HCT116 (cell line): ENCODE measurements at places on chromosomes 6 and 20.

- DNase-seq: no peak
These were observed 90.9 kb downstream of the CAP2 start for GRCh38 chr6:17484201-17484849.

DNA sequence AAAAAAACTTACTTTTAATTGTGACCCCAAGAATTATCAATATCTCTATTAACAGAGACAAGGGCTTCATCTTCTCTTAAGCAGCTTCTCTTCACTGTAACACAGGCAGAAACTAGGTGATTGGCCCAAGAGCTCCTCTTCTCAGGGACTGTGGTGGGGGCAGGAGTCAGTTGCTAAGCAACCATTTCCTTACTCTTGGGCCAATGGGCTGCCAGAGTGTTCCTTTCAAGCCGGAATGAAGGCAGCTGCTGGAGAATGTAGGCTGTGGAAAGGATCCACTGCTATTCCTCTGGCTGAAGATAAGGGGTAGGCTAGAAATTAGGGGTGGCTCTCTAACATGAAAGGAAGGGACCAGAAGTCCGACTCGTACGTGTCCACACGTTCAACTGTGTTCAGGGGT is at the start of gene SEL1L2:
SEL1L2 (minus strand) TSS at position 150 of the 400 bp plus-strand sequence; CDS start at position 70, 80 bp downstream.
- DNase-seq: no peak

DNA sequence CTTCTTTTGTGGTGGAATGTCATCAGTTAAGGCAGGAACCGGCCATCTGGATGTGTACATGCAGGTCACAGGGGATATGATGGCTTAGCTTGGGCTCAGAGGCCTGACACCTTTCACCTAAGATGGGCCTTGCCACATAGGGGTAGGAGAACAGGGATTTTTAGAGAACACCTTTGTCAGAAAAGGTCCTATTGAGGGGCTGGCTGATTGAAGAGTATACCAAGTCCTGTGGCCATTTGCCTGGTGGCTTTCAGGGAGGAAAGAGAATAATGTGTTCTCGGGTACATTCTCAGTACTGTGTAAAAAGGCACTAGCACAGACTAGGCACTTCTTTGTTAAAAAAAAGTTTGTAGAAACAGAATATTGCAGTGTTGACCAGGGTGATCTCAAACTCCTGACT is 26.4 kb downstream of the GMPR start:
- DNase-seq: no peak

- no peak for DNase-seq
These were observed 258.0 kb downstream of the ATXN1 start for GRCh38 chr6:16503241-16503775.

DNA sequence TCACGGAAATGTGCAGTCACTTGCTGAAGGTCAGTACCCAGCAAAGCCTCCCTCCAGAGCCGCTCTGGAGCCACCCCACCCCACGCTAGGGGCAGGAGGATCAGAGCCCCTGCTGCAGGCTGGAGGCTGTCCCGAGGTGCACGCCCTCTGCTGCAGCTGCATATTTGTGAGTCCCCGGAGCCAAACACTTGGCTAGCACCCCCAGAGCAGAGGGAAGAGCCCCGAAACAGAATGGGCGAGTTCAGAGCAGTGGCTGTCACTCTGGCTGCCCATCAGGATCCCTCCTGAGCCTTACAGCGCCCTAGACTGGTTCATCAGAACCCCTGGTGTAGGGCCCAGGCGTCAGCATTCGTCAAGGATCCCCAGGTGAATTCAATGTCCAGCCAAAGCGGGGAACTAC is 9.5 kb upstream of the TULP1 start:
- DNase-seq: no peak

- DNase-seq: no peak
These were observed 74.6 kb downstream of the ATRN start for GRCh38 chr20:3545401-3545925.

- DNase-seq: no peak
These were observed 2.8 kb downstream of the SNRPC start for GRCh38 chr6:34760108-34760507.

GRCh38 chr6:107711412-107712236 is 112.5 kb downstream of the SCML4 start:
- DNase-seq: no peak

DNA sequence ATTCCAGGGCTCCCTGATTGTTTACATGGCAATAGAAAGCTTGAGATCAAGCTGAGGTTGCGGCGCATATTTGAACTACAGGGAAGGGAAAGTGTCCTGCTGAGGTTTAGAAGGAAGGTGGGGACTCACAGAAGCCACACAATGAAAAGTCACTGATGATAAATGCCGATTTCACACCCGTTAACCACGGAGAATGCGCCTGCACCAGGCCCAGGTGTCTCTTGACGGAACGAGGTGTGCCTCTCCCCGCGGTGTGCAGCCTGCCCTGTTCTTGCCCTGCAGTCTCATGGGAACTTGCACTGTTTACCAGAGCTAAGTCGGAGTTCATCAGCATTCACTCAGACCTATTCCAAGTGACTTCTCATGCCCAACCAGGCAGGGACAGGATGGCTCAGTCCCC is 90.3 kb downstream of the LY86 start:
- no peak for DNase-seq

DNA sequence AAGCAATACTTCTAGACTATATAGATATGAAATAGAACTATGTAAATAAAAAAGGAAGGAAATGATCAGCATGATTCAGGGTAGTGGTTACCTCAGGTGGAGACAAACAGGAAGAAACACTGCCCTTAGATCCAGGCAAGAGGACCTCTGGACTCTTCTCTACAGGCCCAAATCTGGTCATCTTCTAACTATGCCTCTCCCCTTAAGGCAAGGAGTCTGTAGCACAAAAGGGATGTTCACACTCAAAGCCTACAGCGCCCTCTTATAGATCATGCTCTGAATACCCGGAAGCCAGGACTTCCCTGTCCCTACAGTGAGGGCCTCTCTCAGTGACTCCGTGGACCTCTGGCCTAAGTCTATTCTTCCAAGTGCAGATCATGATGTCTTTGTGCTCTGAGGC is 30.4 kb upstream of the HIVEP2 start:
- DNase-seq: no peak

DNA sequence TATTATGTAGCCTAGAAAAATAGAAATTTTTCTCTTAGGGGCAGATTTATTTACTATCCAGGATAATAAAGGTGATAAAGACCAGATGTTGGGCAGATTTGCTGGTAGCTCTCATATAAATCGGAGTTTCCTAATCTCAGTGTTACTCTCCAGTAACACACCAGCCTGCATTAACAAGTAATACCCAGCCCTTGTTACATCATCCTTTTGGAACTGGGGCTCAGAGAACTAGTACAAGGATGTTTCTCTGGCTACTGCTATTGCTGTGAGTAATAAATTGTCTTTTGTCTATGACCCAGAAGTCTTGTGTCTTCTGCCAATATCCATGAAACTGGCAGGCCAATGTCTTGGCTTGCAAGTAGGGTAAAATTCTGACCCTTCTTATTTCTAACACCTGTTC is 16.8 kb downstream of the TPD52L1 start:
- no peak for DNase-seq

DNA sequence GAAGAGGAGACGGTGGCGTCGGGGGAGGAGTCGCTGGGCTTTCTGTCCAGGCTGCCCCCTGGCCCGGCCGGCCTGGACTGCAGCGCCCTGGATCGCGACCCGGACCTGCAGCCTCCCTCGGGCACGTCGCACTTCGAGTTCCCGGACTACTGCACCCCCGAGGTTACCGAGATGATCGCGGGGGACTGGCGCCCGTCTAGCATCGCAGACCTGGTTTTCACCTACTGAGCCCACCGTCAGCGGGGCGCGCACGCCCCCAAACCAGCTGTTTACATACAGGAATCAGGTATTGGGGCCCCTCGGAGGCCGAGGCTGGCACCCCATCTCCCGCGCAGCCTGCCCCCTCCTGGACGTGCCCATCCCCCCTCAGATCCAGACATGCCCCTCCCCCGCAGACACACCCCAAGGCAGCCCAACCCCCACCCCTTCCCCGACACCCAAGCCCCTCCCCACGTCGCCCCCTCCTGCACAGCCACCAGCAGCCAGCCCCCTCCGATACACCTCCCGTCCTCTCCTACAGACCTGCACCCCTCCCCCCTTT is 1.4 kb downstream of the SOX12 start:
- DNase-seq: no peak

DNA sequence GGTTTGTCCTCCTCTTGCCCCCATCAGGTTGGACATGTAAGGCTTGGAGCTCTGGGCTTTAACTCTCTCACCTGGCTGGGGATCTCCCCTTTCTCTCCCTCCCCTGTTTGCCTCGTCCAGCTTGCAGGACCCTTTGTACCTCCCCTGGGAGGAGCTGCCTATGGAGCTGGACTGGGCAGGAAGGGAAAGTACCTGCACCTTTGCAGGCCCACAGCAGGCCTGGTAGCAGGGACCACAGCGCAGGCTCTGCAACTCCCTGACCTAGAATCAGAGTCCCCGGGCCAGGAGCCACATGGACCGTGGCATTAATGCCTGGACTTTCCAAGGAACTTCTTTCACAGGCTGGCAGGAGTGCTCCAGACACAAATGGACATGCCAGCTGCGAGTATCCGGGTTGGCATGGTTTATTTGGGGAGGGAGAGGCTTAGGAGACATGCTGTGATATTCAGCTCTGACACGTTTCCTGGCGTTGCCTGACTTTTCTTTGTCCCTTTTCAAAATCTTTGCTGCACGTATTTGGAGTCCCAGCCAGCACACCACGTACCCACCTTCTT is 268.5 kb upstream of the EXOC2 start:
- DNase-seq: no peak

GRCh38 chr20:47350181-47350550 is 6.3 kb downstream of the ZMYND8 start:
- DNase-seq: no peak

- DNase-seq: peak; percentile 37
These were observed 659 bp downstream of the MCUR1 start for GRCh38 chr6:13813621-13814175.

DNA sequence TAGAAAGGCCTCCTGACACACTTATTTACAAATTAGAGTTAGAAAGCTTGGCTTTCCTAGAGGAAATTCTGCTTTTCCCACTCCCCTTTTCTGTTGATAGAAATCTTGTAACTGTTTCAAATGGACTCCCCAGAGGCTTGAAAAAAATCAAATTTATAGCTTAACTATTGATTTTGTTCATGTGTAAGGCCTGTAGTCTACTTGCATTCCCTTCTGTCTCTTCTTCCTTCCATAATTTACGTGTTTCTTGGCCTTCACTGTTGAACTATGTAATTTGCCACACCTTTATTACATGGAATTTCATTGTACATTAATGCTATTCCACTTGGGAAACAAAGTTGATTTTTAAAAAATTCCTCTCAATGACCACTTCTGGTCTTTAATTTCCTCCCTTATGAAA is 81.4 kb downstream of the LAMP5 start:
- no peak for DNase-seq

- no peak for DNase-seq
These were observed 28.3 kb downstream of the L3MBTL3 start for GRCh38 chr6:130046671-130047070.

GRCh38 chr20:50356525-50356885 is 153.7 kb upstream of the PTPN1 start:
- DNase-seq: no peak

DNA sequence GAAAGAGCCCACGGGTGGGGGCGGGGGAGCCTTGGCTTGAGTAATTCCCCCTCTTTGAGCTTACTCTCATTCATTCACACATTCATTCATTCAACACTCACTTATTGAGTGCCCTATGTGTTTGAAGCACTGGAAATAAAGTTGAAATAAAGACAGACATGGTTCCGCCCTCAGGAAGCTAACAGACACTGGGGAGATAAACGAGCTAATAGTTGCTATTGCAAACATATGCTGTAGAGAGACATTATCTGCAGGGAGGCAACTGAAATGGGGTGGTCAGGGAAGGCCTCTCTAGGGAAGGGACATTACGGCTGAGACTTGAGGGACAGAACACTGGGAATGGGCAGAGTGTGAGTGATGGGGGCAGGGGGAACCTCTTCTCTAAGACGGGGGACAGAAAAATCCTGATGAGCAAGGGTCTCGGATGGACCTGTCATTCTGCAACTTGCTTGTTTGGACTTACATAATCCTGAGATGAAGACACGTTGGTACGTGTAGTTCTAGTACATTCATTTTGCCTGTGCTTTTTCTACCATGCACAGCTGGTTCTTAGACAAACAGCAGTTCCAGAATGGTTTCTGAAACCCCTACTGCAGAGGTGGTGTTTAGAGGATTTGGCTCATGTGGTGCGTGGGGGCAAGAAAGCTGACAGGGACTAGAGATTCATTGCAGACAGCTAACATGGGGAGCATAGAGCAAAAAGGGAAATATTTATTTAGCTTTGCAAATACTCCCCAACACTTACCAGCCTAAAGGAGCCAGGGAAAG is 71.1 kb upstream of the BLCAP start:
- no peak for DNase-seq

GRCh38 chr20:49112596-49113274 is 66.6 kb downstream of the CSE1L start:
- no peak for DNase-seq

DNA sequence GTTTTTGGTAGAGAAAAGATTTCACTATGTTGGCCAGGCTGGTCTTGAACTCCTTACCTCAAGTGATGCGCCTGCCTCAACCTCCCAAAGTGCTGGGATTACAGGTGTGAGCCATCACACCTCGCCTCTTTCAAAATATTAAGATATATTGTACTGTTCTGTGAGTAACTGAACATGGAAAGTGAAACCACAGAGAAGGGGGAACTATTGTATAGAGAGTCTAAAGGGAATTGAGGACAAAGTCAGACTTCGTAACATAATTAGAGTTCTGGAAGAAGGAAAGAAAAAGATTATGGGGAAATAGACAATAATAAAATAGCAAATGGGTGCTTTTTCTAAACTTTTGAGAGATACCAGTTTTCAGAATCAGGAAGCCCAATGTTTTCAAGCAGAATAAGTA is 17.4 kb upstream of the AKAP7 start:
- no peak for DNase-seq

DNA sequence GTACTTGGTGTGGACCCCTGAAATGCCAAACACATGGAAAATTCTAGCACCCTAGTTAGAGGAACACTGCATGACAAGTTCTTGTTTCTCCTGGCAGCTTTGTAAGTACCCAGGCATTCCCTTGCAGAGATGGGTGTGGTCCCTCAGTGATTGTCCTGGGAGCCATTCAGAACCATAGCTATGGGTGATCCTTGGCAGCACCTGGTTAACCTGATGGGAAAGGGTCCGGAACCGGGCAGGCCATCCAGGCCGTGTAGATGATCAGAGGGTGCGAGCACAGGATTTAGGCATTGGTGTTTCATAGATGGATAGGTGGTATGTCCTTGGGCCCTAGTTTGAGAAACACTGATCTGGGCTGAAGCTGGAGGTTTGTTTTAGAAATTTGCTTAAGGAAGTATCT is 95.8 kb downstream of the RPP40 start:
- no peak for DNase-seq

GRCh38 chr6:5754904-5755303 is 251.8 kb downstream of the NRN1 start:
- DNase-seq: no peak

GRCh38 chr6:109194880-109195279 is 99.6 kb downstream of the CEP57L1 start:
- DNase-seq: no peak
